ENCODE measurements at places on chromosomes 3 and 15.

- DNase-seq, result no peak
Observed at GRCh38 chr3:172705170-172705569, 5.7 kb downstream of the NCEH1 start.

DNA sequence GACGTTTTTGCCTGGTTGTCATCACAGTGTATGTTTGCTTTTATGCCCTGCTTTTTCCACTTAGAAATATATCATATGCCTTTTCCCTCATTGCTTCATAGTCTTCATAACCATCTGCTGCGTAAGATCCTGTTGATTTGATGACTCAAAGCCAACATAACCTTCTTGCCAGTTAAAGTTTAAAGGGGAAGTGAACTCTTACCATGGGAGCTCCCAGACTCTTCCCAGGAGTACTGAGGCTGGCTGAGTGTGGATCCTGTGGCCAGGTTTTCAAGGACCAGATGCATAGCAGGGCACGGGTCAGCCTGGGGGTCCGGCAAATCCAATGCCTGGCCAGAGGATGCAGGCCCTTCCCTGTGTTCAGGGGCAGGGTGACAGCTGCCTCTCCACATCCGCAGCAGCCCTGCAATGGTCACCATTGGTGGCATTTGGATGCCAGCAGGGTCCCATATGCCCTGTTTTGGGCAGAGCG lies 42.0 kb upstream of the SACM1L start:
- no peak for DNase-seq

DNA sequence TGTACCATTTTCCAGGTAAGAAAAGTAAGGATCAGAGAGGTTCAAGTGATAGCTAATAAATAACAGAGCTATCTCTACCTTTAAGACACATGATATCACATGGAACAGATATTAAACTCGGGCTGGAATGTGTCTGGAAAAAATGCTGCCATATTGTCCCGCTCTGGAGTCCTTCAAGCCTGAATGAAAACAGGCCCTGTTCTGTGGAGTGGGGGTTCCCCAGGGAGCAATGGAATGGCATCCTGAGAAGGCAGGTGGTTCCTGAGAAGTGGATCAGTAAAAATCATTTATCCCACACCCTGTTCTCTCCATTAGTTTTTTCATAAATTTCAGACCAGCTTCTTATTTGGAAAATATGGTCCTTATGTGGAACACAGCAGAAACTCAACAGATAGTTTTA lies 57.3 kb upstream of the PRTG start:
- no peak for DNase-seq

DNA sequence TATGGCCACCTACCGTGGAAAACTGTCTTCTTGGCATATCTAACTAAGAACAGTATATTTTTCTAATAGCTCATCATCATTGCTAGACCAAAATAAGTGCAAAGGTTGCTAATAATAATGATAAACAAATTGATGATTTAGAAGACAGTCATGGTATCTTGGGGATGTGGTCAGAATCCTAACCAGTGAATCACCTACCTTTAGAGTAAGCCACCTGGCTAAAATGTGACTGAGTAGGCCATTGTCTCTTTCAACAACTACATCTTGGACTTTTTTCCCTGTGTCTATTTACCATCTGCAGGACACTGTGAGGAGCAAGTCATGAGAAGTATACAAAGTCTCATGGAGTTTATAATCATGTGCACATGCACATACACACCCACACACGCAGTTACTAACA lies 273.5 kb upstream of the SEMA6D start:
- no peak for DNase-seq

DNA sequence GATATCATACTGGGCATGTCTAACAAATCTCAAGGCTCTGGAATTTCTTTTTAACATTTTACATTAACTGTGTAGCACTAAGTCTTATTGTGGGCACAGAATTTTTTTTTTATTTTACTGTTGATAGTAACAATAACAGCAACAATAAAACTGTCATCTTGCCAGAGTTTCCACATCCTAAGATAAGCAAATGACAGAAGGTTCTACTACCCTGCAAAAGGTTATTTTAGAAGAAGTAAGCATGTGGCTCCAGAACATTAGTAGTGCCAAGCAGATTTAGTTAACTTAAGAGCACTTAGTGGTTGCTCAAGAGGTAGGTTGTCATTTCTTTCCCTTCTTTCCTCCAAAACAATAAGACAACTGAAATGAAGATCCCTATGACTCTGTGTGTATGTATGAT lies 743.0 kb upstream of the CBLB start:
- no peak for DNase-seq

GRCh38 chr3:71881041-71881440 lies 96.1 kb upstream of the PROK2 start:
- no peak for DNase-seq

DNA sequence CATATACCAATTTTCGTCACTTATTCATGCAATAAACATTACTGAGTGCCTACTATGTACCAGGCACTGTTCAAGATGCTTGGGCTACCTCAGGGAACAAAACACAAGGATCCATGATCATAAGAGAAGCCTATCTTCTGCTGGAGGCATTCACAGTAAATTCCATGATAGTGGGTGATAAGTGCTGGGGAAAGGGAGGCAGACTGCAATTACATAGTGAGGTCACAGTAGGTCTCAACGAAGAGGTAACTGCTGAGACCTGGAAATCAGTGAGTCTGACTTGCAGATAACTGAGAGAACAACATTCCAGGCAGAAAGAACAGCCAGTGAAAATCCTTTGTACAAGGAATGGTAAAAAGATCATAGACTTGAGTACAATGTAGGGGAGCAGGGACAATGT lies 33.6 kb downstream of the RAF1 start:
- DNase-seq, result no peak

- DNase-seq, result no peak
Observed at GRCh38 chr3:53849916-53850315, 3.5 kb downstream of the IL17RB start.

GRCh38 chr3:108554229-108554628 lies 35.0 kb downstream of the CIP2A start:
- no peak for DNase-seq

DNA sequence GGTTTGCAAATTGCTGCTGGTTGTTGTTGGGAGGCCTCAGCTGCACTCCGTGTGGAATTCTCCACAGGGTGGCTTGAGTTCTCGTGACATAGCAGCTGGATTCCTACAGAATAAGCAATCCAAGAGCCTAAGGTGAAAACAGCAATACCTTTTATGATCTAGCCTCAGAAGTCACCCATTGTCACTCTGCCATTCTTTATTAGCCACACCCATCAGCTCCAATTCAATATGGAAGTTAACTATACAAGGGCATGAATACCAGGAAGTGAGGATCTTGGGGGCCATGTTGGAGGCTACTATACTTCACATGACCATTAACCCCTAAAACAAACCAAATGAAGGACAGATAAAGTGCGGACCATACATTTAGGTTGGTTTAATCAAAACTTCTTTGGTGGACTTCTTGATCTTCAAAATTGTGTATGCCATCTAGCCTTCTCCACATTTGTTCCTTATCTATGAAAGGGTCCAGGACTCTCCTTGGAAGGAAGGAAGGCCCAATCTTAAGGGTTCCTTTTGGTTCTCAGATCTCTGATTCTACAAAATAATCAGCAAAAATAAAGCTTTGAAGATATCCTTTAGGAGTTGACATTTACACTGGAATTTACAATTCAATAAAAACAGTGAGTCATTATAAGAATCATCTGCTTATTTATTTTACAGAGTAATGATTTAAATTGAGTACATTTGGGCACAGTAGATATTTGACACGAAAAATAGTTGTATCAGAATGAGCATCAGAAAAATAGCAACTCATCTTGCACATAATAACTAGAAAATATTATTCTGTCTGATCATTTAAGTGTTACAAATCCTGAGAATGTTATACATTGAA lies 21.5 kb downstream of the CIAO2A start:
- DNase-seq, result no peak

DNA sequence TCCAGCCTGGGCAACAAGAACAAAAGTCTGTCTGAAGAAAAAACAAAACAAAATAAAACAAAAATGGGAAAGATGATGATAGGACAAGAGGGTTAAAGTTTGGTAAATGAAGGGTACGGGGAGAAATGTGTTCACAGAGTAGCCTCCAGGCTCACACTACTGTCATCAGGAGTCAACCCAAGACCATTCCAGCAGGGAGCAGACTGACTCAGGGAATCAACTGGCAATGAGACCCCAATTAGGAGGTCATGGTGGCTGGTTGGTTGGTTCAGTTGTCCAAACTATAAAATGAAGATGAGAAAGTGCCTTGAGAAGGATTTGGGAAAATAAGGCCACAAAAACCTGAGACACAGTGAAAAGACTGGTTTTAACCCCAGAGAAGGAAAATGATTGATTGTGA lies 51.8 kb downstream of the KLHL6 start:
- no peak for DNase-seq

DNA sequence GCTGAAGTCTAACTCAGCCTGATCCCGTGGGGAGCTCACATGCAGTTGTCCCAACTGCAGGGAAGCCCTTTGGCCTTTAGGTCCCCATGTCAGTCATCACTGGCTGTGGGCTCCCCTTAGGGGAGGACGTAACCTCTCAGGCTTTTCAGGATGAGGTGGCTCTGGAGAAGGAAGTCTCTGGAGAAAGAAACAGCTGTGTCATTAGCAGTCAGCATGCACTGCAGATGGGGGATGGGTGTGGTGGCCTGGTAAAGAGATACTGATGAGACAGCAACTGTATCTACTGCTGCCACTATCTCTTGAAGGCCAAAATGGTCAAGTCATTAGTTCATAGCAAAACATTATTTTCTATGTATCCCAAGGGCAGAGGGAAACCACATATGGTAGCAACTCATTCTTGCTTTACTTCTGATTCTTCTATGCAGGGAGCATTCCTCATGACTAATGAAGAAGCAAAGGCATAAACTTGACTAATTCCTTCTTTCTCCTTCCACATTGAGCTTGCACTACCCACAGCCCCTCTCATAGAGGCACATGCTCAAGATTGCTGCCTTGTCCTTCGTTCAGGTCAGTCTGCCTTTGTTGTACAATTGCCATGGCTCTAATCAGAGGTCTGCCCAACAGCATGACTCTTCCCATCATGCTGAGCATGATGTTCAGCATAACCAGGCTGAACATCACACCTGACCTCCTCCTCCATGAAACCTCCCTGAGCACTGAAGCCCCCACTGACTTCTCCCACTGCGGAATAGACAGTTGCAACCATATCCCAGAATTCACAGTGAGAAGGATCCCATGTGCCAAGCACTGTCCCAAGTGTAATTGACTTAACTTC lies 47.8 kb upstream of the TMEM158 start:
- no peak for DNase-seq

DNA sequence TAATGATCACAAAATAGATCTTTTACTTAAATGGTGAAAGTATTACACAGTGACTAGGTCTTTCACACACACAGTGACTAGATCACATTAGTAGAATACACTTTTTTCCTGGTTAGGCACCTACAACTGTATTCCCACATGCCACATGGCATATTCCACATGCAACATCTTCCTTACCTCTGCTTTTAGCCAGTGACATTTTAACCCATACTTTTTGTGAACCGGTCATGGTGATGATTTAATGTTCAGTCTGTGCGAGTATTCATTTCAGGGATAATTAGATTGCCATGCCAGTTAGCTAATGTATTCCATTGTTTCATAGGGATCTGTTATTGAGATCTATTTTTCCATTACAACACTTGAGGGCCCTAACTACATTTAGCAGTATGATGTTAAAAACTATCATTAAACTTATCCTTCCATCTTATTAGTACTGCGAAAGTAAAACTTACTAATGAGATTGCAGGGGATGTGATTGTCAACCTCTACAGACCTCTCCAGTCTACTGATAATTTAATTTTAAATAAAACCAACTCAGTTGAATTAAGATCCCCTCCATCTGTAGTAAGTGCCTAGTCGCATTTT lies 28.3 kb downstream of the TSEN2 start:
- no peak for DNase-seq

DNA sequence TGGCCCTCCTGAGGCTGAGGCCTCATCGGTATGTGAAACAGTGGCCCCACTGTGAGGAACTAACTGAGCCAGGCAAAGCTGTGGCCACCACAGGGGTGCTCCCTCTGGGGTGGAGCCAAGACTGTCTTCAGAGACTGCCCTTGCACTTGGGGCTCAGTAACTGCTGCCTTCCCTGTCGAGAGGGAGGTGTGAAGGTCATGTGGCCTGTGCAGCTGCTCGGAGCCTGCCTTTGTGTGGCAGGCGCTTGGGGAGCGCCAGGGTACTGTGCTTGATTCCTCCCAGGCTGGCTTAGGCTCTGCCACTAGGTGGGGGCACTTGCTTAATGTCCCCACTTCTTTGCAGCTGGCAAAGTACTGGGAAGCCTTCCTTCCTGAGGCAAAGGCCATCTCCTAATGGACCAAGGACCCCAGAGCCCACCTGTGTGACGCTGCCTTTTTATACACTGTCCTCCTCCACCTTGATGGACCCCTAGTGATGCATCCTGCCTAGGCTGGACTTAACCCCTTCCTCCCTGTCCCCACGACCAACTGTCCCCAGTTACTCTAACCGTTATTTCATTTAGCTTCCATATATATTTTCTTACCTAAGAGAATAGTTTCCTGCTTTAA lies 14.2 kb upstream of the SNX22 start:
- no peak for DNase-seq

DNA sequence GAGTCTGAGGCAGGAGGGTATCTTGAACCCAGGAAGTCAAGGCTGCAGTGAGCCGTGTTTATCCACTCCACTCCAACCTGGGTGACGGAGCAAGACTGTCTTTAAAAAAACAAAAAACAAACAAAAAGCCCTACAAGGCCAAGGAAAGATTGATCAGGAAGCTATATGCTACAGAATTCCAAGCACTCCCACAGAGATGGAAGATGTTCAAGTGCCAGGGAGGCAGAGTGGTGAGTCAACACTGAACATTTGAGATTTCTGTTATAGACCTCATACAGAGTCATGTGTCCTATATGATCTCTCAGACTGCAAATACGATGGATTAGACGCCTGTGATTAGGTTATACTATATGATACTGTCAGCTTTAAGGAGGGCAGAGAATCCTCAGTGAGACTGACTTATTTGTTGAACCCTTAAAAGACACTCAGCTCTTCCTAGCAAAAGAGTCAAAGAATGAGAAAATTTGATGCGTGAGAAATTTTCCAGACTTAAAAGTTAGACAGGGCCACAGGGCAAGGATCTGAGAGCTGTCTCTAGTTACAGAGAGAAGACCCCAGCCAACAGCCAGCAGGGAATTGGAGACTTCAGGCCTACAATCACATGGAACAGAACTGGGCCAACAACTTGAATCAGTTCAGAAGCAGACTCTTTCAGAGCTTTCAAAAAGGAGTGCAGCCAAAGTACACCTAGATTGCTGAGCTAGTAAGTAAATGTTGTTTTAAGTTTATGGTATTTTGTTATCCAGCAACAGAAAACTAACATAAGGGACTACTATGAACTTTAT lies 107.6 kb downstream of the PIK3CB start:
- no peak for DNase-seq

- DNase-seq, result no peak
Observed at GRCh38 chr15:70314018-70314354, 216.3 kb upstream of the TLE3 start.

All from activated CD8-positive, alpha-beta memory T cell treated with anti-CD3 and anti-CD28 coated beads for 4 hours (primary cell).